ENCODE measurements at places on chromosomes 4 and X. TPM values are rescaled to one million over a fixed set of nuclear protein-coding genes. Genes with fewer than 3 reads are reported as not detected.

WNK3 gene
- 0.87 TPM for total RNA-seq

ZAR1 gene
- total RNA-seq = under 0.01 TPM

DOK7 gene
- total RNA-seq = not detected

NAP1L2 gene
- 3.9 TPM for total RNA-seq

XAGE1A gene
- not detected for total RNA-seq

HPGD gene
- total RNA-seq = 9.8 TPM

MSX1 gene
- 18.1 TPM for total RNA-seq

PPEF2 gene
- total RNA-seq = under 0.01 TPM

RHOXF2B gene
- total RNA-seq = not detected

CLDN2 gene
- not detected for total RNA-seq

PAGE4 gene
- not detected for total RNA-seq

NEXMIF gene
- total RNA-seq = under 0.01 TPM

TGIF2LX gene
- total RNA-seq = not detected

CTSO gene
- 10.8 TPM for total RNA-seq

NSD2 gene
- 144 TPM for total RNA-seq

GAGE2A gene
- not detected for total RNA-seq

SFRP2 gene
- not detected for total RNA-seq

SSX3 gene
- not detected for total RNA-seq

NWD2 gene
- total RNA-seq = not detected

SAGE1 gene
- not detected for total RNA-seq

FRMPD4 gene
- 0.33 TPM for total RNA-seq

AFM gene
- total RNA-seq = not detected

GLRA3 gene
- total RNA-seq = under 0.01 TPM

MAGEB2 gene
- total RNA-seq = not detected

SMIM31 gene
- total RNA-seq = not detected

PABPC1L2B gene
- total RNA-seq = not detected

GSX2 gene
- total RNA-seq = 0.12 TPM

FGB gene
- not detected for total RNA-seq

RBMXL3 gene
- total RNA-seq = not detected

PARM1 gene
- 0.66 TPM for total RNA-seq

PTCHD1 gene
- total RNA-seq = not detected

Data from uterine smooth muscle cell (primary cell).